ENCODE measurements at places on chromosomes 5 and 9.

GRCh38 chr9:123450098-123450770 is 94.2 kb downstream of the CRB2 start:
- no peak for DNase-seq

DNA sequence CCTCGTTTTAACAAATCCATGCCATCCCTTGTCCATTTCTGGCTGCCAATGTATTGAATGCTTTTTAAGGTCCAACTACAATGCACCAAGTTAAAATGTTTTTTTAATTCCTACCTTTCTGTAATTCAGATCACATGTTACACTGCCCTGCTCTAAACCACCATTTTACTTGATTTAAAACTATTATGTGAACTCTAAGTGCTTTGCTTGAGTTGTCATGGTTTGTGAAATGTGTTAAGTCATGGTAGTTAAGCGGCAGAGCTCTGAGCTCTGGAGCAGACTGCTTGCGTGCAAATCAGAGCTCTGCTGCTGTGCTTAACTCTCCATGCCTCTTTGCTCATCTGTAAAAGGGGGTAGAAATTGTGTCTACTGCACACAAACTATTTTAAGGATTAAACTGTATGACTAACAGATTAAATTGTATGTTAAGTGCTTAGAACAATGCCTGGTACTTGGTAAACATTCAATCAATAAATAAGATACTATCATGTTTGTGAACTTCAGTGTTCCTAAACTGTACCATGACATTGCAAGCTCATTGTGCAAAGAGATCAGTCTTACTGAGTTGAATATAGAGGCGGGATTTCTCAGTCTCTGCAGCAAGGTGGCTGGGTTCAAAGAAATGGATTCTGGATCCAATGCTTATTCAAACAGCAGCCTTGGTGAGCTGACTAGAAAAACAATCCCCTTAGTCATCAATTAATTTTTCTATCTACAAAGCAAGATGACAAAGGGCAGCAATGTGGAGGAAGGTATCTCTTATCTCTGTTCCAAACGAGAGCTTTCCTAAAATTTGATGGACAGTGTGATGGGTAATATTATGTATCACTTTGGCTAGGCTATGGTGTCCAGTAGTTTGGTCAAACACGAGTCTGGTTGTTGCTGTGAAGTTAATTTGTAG is 16.1 kb upstream of the CMBL start:
- no peak for DNase-seq

- DNase-seq = no peak
These were observed 5.2 kb downstream of the DENND1A start for GRCh38 chr9:123924727-123925126.

- DNase-seq = no peak
These were observed 243.6 kb downstream of the AP3B1 start for GRCh38 chr5:78050888-78051287.

DNA sequence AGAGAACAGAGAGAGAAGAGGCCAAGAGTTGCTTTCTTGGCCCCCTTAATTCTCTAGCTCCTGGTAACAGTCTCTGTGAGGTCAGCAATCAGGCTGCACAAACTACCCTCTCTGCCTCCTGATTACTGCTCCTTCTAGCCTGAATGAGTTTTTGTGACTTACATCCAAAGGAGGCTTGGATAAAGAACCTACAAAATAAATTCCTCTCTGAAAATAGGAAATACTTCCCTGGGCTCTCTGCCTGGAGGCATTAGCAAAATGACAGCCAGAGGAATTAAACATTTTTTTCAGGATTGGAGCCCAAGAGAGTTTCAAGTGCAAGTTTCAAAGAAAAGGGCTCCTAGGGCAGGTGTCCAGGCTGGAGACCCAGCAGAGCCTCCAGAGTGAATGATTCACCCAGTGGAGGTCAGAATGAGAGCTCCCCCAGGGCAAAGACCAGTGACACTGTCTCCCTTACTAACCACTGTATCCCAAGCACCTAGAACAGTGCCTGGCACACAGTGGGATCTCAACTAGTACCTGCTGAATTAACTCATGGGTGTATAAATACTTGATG is 162.5 kb downstream of the SPOCK1 start:
- no peak for DNase-seq

DNA sequence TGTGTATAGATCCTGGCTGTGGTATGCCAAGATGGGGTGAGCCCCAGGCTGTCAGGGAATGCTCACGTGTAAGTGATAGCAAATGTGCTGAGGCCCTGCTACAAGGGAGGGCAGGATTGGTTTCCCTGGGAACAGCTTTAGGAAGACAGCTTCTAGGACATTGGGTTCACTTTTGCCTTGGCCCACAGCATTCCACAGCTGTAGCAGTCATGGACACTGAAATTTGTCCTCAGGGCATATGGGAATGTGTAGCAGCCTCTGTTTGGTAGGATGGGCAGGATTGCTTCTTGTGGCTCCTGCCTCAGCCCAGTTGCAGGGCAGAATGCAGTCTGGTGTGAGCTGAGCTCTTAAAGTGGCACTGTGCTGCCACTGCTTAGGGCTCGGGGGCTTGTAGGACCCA is 1061.7 kb upstream of the WWC1 start:
- no peak for DNase-seq

- DNase-seq = no peak
These were observed 36.1 kb downstream of the TAF11L14 start for GRCh38 chr5:17670353-17670752.

- no peak for DNase-seq
These were observed 91.9 kb upstream of the CEP78 start for GRCh38 chr9:78144008-78144381.

GRCh38 chr9:94771096-94771495 is 44.6 kb downstream of the AOPEP start:
- DNase-seq = no peak

- no peak for DNase-seq
These were observed 563.9 kb upstream of the ADAMTS16 start for GRCh38 chr5:4576161-4576748.

DNA sequence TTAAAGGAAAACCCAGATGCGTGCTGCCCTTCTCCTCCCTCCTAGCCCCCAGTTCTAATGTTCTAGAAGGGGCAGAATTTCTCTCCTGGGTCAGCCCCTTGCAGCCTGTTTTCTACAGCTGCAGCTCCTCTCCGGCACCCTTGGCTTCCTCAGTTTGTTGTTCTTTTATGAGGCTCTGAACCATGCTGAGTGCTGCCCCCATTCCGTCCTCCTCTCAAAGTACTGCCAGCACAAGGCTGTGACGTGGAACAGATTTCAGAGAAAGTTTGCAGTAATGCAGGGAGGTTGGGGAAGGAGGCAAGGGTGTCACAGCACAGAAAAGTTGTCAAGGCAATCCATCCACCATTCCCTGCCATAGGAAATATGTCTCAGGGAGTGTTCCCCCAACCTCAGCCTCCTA is 63.3 kb downstream of the RGS3 start:
- DNase-seq = no peak

GRCh38 chr5:9115093-9115492 is 430.8 kb downstream of the SEMA5A start:
- no peak for DNase-seq

DNA sequence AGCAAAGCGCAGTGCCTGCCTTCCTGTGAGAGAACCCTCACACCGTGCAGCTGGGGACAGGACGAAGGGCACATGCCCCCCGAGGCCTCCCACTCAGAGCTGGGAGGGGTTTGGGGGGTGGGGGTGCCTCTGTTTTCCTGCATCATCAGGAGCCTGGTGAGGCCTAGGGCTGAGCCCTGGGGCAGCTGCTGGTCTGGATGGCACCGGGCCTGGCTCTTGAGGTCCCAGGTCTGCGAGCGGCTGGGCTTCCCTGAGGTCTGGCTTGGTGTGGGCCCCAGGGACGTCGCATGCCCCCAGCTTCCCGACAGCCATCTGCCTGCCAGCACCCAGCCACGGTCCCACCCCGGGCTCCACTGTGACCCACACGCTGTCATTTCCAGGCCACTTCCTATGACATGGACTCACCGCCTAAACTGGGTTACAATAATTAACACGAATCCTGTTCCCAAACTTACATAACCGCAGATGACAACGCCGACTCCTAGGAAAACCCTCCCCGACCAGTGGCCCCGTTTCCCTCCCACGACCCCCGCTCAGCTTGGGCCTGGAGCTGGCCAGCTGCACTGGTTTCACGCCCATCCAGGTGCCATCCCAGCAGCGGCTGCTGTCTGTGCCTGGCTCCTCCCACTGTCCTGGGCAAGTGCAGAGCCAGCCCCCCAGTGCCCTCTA is 8.7 kb downstream of the NACC2 start:
- DNase-seq = no peak

DNA sequence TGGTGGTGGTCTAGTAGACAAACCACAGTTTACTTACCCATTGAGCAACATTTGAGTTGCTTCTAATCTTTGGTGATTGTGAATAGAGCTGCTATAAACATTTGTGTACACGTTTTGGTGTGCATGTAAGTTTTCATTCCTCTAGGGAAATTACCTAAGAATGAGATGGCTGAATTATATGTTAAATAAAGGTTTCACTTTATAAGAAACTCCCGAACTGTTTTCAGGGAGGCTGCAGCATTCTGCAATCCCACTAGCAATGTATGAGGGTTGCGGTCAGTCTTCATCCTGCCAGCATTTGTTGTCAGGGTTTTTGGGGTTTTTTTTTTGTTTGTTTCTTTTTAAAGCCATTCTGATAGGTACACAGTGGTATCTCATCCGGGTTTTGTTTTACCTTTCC is 45.7 kb upstream of the PPARGC1B start:
- no peak for DNase-seq

DNA sequence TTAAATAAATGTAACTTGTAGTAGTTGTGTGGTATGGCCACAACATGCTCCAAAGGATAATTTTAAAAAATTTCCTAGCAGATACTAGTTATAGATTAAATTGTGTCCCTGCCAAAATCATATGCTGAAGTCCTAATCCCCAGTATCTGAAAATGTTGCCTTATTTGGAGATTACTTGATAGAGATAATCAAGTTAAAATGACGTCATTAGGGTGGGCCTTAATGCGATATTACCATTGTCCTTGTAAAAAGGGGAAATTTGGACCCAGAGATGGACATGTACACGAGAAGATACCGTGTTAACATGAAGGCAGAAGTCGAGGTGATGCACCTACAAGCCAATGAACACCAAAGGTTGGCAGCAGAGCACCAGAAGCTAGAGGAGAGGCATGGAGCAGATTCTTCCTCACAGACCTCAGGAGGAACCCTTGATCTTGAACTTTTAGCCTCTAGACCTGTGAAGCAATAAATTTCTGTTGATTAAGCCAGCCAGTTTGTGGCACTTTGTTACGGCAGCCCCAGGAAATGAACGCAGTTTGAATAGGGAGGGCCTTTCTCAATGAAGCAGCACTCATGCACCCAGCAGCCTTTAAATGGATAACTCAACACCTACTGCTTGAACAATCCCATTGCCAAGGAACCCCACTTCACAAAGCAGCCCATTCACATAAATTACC is 148.9 kb downstream of the ARHGAP26 start:
- DNase-seq = no peak

DNA sequence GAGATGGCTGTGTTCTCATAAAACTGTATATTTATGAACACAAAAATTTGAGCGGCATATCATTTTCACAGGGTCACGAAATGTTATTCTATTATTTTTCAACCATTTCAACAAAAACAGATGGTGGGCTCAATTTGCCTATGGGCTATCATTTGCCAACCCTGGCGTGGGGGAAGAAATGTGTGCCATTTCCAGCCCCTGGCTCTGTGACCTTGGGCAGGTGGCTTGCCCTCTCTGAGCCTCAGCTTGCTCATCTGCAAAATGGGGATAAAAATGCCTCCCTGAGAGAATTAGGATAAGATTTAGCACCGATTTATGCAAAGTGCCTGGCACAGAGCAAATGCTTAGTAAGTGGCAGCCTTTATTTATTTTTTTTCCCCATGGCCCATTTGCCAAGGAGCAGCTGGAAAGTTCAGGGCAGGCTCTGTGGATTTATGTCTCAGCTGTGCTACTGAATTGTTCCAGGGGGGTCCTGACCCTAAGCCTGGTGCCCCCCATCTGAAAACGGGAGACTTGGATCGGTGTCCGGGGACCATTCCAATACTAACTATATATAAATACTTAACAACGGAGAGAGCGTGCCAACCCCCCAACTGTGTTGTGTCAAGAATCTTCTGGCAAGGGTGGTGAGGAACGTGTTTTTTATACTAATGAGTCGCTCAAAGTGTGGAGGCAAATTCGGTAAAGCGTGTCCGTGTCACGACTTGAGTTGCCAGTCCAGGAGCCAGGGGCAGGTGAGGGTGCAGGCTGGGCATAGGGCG is 34.5 kb downstream of the HRH2 start:
- DNase-seq = no peak

- DNase-seq = no peak
These were observed 106.4 kb downstream of the AUH start for GRCh38 chr9:91255327-91255726.

GRCh38 chr5:127634007-127634406 is 14.9 kb upstream of the CTXN3 start:
- no peak for DNase-seq

- no peak for DNase-seq
These were observed 11.1 kb upstream of the RXRA start for GRCh38 chr9:134314950-134315715.

DNA sequence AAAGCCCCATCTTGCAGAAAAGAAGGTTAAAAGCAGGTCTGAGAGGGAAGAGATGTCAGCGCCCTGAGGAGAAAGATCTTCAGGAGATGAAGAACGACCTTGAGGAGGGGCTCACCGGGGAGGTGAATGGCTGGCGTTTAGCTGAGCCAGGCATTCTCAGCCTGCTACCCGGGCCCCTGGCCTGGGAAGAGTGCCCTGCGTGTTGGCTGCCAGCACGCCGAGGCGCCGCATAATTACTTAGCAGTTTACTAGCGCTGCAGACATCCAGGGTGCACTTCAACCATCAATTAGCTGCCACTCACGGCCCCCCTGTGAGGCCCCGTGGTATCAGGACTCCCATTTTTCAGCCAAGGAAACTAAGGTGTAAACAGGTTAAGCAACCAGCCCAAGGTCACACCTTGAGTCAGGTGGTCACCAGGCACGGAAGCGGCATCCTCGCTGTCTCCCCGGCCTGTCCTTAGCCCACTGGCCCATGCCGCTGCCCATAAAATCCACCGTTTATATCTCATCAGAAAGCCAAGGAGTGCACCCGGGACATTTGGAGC is 551.9 kb downstream of the BNC2 start:
- DNase-seq = no peak

DNA sequence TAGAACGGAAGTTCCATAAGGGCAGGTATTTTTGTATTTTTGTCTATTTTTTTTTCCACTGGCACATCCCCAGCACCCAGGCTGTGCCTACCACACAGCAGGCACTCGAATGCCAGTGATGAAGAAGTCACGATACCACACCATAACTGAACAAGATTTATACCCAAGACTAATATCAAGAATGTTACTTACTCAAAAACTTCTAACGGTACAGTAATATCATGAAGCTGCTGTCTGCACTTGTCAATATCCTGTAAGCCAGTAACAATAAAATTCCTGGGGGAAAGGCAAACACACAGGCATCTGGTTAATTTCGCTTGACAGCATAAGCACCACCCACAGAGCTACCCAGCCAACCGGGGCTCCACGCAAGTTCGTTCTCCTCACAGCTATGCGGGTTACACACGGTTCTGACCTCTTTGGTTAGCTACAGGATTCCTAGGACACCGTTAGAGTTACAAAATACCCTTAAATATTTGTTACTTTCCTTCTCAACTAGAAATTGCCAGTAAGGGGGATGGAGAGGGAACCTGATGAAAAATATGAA is 1.3 kb downstream of the MED10 start:
- no peak for DNase-seq
